NCI-H2029 (cell line): ENCODE measurements at places on chromosomes 5 and 9.

DNA sequence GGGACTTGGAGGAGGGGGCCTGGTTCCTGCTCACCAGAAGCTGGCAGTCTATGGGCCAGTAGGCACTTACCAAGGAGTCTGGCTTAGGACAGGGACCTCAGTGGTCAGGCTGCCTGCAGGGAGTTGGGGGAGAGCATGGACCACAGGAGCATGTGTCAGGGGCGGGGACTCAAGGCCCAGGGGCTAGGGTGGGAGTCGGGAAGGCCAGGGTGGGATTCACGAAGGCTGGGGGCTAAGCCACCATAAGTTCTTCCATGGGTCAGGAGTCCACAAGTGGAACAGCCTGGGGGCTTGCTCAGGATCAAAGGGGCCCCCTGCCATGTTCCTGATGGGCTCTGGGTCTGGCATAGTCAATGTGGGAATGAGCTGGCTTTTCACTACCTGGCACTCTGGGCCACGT, 11.5 kb upstream of the SLC25A48 start:
- no peak for DNase-seq

DNA sequence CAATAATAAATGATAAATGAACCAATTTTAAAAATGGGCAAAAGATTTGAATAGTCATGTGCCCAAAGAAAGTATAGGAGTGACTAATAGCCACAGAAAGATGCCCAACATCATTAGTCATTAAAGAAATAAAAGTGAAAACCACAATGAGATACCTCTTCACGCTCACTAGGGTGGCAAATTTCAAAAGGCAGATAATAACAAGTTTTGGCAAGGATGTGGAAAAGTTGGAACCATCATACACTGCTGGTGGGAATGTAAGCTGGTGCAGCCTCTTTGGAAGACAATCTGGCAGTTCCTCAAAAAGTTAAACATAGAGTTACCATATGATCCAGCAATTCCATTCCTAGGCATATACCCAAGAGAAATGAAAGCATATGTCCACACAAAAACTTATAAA, 1819.8 kb downstream of the MAT2B start:
- no peak for DNase-seq

DNA sequence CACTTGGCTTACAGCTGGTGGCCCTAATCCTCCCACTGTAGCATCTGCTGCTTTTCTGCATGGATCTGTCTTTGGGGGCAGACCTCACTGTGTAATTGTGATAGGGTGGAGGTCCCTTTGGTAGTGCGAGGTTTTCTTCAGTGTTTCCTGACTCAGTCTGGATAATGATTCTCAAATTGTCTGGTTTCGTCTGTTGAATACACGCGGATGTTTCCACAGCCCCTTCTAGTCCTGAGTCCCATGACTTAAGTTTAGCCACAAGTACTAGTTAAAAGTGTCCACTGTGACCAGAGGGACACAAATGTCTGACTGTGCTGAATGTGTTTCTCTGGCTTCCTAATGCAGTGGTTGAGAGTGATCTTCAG, 70.5 kb downstream of the LMNB1 start:
- DNase-seq = no peak

DNA sequence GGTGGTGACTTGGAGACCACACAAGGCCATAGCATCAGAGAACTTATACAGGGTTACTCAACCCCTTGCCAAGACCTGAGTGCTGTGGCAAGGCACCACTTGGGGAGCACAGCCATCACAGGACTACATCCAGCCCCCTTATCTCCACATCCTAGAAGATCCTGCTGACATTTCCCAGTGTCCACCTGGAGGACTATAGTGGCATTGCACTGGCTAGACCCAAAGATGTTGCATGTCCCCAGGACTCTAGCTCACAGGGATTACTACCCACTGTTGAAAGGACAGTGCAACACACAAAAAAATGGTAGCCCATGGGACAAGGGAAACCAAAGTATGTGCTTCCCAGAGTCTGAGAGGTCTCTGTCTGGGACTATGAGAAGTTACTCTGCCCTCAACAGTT, 411.1 kb upstream of the NUDT12 start:
- DNase-seq = no peak

- DNase-seq = peak; percentile 52
Observed at GRCh38 chr5:123937230-123937629, 425.3 kb downstream of the CSNK1G3 start.

GRCh38 chr5:149840226-149840825, 104.3 kb downstream of the PDE6A start:
- DNase-seq = no peak

GRCh38 chr5:122362361-122362760, 50.3 kb downstream of the SNCAIP start:
- no peak for DNase-seq

- no peak for DNase-seq
Observed at GRCh38 chr5:134438721-134439123, 27.0 kb upstream of the CDKN2AIPNL start.

DNA sequence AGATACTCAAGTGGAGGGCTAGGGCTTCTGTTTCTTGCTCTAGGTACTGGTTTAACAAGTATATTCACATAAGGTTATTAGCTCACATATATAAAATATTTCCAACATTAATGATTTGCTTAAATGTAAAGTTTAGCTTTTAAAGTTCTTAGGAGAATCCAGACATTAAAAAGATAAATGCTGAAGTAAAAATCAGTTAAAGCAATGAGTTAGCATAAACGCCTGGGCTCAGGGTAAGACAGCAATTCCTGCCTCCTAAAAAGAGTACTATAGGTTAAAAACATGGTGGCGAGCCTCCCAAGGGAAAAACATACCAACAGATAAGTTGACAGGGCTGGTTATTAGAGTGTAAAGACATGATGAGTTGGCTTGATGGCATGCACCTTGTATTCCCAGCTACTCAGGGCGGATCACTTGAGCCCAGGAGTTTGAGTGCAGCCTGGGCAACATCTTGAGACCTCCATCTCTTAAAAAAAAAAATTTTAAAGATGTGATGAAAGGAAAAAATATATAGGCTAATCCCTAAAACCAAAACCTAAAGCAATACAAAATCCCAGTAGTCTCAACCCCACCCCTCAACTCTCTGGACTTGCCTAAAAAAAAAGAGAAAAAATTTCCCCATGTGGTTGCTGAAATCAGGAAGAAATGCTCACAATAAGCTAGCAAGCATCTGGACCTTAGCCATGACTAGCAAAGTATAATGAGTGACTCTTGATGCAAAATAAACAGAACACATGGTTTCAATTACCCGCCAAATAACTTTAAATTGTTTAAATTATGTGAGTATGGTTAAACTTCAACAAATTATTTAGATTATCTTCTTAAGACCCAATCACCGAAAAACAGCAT, 3.6 kb downstream of the GOLPH3 start:
- DNase-seq = no peak

DNA sequence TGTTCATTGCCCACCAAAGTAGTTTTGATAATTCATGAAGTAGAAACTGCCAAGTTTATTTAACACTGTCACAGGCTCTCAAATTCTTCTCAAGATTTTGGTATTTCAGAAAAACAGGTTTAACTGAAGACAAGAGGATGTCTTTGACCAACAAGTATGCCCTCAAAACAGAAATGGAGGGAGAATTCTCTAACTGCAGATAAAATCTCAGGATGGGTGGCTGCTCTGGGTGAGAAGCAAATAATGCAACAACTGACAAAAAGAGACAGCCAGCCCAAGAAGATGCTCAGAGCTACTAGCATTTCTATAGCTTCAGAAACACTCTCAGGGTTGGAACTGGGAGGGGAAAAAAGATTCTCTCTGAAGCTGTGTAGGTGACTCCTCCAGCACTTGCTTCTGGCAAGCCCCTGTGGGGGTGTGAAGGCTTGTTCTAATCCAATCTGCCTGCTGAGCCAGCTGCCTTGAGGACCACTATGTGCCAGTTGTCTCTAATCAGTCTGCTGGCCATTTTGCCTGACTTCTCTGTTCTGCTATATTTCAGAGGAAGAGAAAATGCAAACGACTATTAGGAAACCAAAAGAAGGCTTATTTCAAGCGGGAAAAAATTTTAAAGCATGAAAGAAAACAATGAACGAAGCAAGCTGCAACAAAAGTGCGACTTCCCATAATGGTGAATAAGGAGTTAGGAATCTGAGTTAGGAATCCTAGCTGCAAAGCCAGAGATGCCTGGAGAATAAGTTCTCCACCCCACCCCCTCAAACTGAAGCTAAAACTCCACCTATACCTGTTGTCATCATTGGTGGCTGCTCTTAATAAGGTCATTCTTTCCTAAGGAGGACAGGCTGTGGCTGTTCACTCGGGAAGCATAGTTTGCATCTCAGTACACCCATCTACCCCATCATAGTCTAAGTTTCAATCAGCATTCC, 147.5 kb downstream of the GNAQ start:
- DNase-seq = no peak

GRCh38 chr9:95645992-95646391, 129.2 kb upstream of the PTCH1 start:
- peak; percentile 42 for DNase-seq

DNA sequence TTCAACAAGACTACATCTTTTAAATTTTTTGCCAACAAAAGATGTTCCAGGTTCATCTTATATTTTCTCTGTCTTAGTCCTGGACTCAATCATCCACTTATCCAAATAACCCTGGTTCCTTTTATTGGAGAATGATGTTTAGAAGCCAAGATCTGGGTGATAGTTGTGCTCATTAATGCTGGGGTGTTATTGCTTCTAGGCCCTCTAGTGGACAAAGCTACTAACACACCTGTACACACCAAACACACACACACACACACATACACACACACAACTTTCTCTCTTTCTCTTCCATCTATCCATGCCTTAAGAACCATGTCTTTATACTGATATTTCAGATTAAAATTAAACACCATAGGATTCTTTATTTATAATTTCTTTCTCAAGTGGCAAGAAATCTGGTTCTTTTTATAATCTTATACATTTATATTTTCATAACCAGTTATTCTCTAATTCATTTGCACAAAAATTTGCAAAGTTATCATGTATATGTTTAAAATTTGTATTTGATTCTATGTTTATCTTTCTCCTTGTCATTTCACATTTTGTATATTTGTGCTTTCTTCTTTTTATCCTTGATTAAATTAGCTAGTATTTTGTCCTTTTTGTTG, 179.1 kb upstream of the SMIM23 start:
- no peak for DNase-seq

DNA sequence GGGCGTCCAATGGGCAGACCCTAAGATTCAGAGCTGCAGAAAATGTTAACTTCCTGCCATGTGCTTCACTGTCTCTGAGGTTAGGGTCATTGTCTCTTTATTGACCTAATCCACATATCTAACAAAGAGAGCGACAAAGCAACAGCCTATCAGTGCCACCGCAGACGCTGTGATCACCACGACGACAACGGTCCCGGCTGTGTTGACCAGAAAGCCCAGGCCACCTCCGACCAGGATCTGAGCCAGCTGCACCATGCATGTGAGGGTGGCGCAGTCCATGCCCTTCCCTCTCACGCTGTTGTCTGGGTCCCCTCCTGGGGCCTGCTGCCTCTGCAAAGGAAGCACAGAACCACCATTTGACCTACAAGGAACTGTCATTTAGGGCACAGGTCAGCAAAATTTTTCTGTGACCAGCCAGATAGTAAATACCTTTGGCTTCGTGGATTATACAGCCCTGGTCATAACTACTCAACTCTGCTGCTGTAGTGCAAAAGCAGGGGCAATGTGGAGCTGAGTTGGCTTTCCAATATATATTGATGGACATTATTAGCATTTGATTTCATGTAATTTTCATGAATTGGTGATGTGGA, 8.5 kb downstream of the RXFP3 start:
- no peak for DNase-seq

GRCh38 chr9:29393064-29393463, 1819.8 kb upstream of the C9orf72 start:
- no peak for DNase-seq

DNA sequence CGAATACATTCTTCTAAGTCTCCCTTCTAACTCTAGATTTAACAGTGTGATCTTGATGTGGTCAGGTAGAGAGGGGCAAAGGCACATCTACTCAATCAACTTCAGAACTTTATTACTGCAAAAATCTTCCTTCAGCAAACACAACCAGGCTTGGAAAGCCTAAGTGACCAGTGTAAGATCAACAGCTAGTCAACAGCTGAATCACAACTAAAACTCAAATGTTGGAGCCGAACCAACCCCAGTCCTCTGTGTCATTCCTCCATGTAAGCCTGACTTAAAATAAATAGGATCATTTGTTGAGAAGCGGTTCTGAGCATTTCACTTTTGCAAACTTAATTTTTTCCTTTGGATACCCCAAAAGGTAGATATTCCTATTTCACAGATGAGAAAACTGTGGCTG, 352.7 kb downstream of the EBF1 start:
- DNase-seq = no peak

GRCh38 chr9:129561594-129562281, 59.2 kb downstream of the C9orf50 start:
- DNase-seq = peak; percentile 75

GRCh38 chr5:64462391-64462790, 43.4 kb upstream of the RGS7BP start:
- no peak for DNase-seq

- DNase-seq = no peak
Observed at GRCh38 chr9:69469136-69469535, 144.1 kb downstream of the ENTREP1 start.
